ENCODE measurements at places on chromosomes 16 and 17.

DNA sequence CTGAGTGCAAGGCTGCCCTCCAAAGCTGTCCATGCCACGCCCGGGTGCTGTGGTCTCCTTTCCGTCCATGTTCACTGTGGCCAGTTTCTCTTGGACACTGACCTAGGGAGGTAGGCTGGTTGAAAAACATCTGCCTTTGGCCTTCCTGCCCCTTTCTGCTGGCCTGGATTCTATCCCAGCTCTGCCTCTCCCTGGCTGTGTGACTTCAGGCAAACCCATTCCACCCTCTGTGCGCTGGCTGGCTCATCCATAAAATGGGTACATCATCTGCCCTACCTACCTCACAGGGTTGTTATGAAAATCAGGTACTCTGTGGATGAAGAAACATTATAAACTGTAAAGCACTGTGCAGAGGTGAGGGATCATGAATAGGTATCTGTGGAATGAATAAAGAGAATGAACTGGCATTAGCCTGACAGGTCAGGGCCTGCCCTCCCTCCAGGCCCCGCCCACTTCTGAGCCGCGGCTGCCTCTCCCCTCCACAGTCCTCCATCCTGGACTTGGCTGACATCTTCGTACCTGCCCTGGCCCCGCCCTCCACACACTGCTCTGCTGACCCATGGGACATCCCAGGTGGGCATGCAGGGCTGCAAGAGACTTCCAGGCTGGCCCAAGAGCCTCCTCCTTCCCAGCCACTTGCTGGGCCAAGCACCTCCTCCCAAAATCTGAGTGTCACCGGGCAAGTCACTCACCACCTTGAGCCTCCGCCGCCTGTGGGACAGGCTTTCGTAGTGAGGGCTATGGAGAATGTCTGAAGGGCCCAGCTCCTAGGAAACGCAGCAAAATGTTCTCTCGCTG, 7.0 kb upstream of the SPATA20 start:
- DNase-seq: peak; percentile 49

DNA sequence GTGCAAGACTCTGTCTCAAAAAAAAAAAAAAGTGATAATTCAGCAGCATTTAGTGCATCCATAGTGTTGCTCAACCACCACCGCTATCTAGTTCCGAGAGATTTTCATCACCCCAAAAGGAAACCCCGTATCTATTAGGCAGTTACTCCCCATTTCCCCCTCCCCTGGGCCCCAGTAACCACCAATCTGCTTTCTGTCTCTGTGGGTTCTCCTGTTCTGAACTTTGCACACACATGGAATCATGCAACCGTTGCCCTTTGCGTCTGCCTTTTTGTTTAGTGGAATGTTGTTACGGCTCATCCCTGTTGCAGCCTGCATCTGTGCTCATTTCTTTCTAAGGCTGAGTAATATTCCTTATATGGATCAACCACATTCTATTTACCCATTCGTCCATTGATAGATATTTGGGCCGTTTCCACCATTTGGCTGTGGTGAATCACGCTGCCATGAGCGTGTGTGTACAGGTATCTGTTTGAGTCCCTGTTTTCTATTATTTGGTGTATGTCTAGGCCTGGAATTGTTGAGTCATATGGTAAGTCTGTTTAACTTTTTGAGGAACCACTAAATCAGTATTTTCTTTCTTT, 8.7 kb upstream of the SYNGR2 start:
- no peak for DNase-seq

DNA sequence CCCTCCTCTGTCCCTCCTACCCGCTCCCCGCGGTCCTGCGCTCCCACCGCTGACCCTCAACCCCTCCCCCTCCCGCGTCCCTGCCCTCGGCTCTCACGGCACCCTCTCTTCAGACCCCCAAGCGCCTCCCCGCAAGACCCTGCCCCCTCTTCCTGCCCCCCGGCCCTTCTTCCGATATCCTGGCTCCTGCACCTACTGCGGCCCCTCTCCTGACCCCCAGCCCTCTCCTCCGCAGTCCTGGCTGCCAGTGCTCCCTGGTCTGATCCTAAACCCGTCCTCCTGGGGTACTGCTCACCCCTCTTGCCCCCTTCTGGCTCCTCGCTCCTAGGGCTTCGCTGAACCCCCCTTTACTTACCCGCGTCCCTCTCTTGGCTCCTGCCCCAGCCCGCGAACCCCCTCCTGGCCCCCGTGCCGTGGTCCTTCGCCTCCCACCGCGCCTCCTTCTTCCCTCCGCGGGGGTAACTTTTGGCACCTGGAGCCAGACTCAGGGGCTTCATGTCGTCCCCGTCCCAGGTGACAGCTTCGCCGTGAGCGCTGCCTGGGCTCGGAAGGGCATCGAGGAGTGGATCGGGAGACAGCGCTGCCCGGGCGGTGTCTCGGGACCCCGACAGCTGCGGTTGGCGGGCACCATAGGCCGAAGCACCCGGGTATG, 839 bp downstream of the NKD1 start:
- DNase-seq: no peak

- DNase-seq: no peak
Measured at GRCh38 chr16:49858200-49859124, 2.5 kb upstream of the ZNF423 start.

GRCh38 chr16:24747441-24747840, 18.0 kb downstream of the TNRC6A start:
- DNase-seq: peak; percentile 30

DNA sequence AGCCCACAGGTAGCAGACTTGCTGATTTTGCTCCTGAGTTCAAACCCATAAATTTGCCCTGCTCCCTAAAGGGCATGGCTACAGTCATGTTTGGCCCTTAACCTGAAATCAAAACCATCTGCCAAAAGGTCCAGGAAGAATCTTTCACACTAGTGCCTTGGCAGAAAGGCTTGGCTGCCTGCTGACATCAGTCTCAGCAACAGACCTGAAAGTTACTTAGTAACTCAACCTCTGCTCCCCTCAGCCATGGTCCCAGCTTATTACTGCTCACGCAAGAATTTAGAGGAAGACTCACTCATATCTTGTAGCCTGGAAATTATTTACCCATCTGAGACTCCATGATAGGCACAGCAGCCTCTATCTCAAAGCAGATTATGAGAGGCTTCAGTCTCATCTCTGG, 98.0 kb upstream of the KIF2B start:
- DNase-seq: no peak

GRCh38 chr16:49712106-49712505, 143.8 kb downstream of the ZNF423 start:
- DNase-seq: no peak

DNA sequence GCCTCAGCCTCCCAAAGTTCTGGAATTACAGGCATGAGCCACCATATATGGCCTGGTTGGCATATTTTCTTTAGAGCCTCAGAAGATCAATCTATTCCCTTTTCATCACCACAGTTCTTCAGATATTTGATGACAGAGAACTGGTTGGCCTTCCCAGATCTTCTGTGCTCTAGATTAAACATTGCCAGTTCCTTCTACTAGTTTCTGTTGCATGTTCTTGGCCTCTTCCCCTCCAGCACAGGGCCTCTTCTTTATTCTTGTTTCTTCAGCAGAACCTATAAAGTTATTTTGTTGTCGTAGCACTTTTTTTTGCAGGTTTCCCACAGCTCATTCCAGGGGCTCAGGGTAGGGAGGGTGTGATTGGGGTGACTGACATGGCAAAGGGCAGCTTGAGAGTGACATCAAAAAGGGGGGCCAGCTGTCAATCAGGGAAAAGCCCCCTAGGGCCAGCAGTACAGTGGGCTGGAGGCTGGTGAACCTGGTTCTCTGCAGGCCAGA, 9.3 kb downstream of the CHD9 start:
- no peak for DNase-seq

DNA sequence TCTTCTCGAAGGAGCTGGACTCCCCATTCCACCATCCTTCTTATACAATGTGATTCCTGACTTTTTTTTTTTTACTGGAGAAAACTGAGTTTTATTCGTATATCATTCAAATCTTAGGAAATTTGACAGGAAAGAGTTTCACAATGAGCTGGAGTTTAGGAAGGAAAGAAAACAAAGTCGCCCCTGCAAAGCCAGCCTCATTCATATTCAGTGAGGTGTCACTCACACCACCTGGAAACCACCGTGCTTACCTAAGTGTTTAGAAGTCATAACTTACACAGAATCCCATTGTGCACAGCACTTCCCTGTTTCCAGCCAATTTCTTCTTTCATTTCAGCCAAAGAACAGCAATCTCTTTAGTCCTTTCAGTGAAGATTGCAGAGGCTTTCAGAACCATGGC, 90.3 kb upstream of the CHMP6 start:
- DNase-seq: no peak

DNA sequence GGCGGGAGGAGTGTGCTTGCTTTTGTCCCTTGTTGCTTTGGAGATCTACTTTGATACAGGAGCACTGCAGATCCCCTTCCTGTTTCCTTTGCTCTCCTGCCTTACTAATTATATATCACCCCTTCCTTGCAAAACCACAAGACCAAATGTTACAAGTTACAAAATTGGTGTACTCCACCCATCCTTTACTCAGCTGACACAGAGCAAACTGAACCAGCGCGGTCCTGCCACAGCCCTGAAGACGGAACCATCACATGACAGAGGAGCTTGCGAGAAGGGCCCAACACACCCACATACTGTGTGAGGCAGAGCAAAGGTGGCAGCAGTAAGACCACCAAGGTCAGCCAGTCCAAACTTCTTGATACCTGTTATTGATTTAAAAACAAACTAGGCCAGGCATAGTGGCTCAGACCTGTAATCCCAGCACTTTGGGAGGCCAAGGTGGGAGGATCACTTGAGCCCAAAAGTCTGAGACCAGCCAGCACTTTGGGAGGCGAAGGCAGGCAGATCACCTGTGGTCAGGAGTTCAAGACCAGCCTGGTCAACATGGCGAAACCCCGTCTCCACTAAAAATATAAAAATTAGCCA, 33.2 kb downstream of the CYTH1 start:
- DNase-seq: peak; percentile 84

GRCh38 chr17:76261421-76262215, 3.5 kb upstream of the UBALD2 start:
- peak; percentile 67 for DNase-seq

- peak; percentile 29 for DNase-seq
Measured at GRCh38 chr17:27247071-27247957, 46.6 kb upstream of the WSB1 start.

- DNase-seq: peak; percentile 76
Measured at GRCh38 chr17:43695970-43696865, 34.5 kb upstream of the MEOX1 start.

DNA sequence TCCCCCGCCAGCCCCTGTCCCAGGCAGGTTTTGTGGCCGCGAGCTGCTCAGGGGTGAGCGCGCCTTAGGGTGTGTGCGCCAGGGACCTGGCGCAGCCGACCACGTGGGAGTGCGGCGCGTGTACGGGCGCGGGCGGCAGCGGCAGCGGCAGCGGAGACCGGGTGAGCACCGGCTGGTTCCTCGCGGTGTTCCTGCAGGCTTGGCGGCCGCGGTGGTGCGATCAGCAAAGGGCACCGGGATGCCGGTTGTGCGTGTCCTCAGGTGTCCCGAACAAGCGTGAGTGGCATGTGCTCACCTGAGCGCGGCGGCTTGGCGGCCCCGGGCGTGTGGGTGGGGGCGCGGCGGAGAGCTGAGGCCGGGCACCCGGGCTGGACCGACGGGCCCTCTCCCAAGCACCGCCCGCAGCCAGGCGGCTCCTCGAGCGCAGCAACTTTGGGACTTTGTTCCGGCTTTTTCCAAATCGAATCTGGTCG, 381 bp upstream of the HSD11B2 start:
- no peak for DNase-seq

GRCh38 chr17:2983255-2983654, 80.2 kb downstream of the OR1D5 start:
- DNase-seq: no peak

DNA sequence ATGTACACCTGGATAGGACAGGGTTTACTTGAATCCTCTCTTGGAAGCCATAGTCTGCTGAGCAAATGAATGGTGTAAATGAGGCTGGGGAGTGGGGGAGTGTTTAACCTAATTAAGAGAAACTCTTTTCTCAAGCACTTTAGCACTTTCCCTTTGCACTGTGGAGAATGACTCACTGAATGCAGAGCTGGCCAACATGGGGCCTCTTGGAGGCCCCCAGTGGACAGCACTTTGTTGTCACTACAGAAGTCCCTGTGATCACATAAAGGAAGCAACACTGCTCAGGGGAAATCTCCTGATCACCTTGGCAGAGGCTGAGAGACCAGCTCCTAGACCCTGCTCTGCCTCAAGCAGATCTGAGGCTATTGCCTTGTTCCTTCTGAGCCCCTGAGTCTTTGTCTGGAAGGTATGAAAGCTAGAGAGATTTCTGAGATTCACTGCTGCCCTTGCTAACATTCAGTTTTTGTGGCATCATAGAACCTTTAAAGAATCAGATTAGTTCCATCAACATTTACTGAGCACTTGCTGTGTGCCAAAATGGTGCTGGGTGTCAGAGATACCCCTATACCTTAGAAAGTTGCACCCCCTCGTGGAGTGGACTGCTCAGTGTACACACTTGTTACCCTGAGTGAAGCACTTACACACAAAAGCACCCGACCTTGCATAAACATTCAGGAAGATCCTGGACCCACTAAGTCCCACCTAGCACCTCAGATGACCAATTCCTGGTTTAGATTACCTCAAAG, 230.1 kb upstream of the CCL2 start:
- no peak for DNase-seq

- no peak for DNase-seq
Measured at GRCh38 chr17:35453171-35453570, 4.6 kb upstream of the SLFN13 start.

DNA sequence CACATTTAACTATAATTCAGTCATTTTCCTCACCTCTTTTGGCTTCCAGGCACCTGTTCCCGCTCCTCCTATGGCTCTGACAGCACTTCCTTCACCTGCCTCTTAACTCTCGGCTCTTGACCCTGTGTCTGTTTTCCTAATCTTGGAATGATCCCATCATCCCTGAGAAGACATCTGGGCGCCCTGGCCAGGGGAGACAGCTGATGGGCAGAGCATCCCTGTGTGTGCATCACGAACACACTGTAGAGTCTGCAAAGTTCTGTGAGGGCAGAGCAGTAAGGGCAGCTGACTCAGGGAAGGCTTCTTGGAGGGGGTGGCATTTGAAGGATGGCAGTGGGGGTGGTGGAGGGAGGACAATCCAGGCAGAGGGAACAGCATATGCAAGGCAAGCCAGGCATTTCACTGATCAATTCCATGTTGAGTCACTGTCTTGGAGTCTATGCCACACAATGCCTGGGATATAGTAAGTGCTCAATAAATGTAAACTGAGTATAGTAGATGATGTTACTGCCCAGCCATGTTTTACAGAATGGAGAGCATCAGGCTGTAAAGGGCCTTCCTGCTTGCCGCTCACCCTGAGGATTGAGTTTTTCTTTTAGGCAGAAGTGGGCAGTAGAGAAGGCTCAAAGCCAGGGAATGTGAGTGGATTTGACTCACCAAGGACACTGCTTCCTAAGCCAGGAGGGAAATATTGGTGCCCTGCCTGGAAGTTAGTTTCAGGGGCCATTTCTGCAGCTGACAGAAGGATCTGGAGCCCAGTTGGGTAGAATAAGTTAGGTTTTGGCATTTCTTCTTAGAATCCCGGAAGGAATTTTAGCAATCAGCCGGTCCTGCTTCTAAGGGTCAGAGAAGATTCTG, 5.8 kb upstream of the RAB11FIP4 start:
- DNase-seq: no peak

DNA sequence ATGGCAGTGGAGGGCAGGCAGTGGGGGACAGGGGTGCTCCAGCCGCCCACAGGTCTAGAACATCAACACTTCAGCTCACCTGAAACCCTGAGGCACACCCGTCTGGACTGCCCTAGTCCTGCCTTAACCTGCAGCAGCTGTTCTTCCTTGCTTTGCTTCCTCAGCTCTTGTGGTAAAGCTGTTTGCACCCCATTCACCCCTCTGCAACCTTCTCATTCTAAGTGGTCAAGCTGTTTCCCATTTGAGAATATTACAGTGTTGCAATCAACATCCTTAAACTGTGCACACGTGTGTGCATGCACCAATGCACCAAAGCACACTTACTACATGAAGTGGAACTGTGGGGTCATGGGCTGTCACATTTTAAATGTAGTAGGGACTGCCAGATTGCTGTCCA, 32.4 kb downstream of the SCNN1B start:
- DNase-seq: no peak
